Panc1 (cell line): ENCODE measurements at places on chromosomes 12 and 14. TPM values are rescaled to one million over a fixed set of nuclear protein-coding genes. Genes with fewer than 3 reads are reported as not detected.

DNA sequence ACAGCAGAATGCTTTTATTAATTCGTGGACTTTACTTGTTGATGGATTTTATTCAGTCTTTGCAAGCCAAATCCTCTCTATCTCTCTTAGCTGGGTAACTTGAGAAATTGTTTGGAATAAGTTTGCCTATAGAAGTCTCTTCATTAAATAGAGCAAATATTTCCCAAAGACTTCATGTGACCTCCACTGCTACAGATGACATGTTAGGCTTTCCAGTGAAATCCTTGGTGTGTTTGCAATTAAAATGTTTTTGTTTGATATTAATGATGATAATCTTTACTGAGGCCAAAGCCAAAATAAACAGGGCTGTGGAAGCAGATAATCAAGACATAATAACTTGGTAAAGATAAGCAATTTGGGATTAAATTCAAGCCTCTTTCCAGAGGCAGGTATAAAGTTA lies 4.4 kb downstream of the MYF6 start:
- H3K4me3 ChIP-seq = no peak overlapping the region
- no peak overlapping the region for H3K27ac ChIP-seq
- H3K36me3 ChIP-seq = no peaks in the 10 kb centered on the region
- H3K27me3 ChIP-seq = no peaks in the 10 kb centered on the region
- H3K4me1 ChIP-seq = no peaks in the 10 kb centered on the region; the same call in 1 of the 2 replicates
- no peak for DNase-seq

DNA sequence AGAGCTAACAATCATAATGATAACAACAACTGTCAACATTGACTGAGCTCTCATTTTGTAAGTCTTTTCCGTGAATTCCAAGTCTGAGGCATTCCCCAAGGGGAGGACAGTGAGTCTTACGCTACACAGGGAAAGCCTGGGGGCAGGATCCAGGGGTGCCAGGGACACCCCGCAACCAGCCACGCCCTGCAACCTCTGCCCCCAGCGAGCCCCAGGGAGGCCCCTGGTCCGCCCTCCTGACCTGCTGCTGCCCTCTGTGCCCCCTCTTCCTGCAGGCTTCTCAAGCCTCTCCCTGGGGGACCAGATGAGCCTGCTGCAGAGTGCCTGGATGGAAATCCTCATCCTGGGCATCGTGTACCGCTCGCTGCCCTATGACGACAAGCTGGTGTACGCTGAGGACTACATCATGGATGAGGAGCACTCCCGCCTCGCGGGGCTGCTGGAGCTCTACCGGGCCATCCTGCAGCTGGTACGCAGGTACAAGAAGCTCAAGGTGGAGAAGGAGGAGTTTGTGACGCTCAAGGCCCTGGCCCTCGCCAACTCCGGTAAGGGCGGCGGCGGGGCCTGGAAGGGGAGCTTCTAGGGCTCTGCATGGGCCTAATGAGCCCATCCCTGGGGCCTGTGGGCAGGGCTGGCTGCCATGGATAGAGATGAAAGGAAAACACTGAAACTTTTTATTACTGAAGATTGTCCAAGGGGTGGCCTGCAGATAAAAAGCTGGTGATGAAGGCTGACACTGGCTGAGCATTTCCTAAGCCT lies 115.4 kb downstream of the ESRRB start:
- no peak for DNase-seq
- no peak overlapping the region for H3K4me3 ChIP-seq
- no peaks in the 10 kb centered on the region for H3K36me3 ChIP-seq
- no peak overlapping the region for H3K27ac ChIP-seq
- H3K27me3 ChIP-seq = no peaks in the 10 kb centered on the region

- peaks cover 6% of the 10 kb centered on the region; the same call in 1 of the 2 replicates for H3K4me1 ChIP-seq
- H3K4me3 ChIP-seq = no peak overlapping the region
- peak overlapping the region; percentile 7; the same call in 1 of the 2 replicates for H3K27ac ChIP-seq
- peaks cover 32% of the 10 kb centered on the region for H3K36me3 ChIP-seq
Observed at GRCh38 chr12:105110851-105111250, 3.3 kb downstream of the WASHC4 start.

GRCh38 chr12:11457996-11458645 lies 62.8 kb upstream of the PRB2 start:
- DNase-seq = no peak
- no peak overlapping the region for H3K4me3 ChIP-seq
- H3K27ac ChIP-seq = no peak overlapping the region
- H3K4me1 ChIP-seq = no peaks in the 10 kb centered on the region

GRCh38 chr14:81329640-81330381 lies 70.3 kb downstream of the STON2 start:
- DNase-seq = no peak
- no peaks in the 10 kb centered on the region for H3K36me3 ChIP-seq
- H3K4me3 ChIP-seq = no peak overlapping the region
- peaks cover 2% of the 10 kb centered on the region; the same call in 1 of the 2 replicates for H3K27me3 ChIP-seq
- H3K4me1 ChIP-seq = no peaks in the 10 kb centered on the region

DNA sequence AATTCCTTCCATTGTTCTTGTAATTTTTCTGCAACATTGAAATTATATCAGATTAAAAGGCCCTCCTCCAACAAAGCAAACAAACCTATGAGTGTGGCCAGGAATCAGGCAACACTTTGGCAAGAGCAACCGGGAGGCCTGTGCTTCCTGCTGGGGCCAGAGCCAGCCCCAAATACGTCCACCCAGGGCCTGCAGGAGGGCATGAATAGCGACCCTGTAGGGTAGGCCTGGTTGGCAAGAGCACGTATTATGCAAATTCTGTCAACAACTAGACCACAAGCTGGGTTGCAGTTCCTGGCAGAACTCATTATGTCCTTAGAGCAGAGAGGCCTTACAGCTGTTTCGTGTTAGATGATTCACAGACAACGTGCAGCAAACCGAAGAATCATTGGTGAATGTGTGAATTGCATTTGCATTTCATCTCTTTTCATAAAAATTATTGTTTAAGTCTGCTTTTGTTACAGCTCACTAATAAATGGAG lies 26.9 kb upstream of the LGALS3 start:
- no peak overlapping the region; the same call in 1 of the 2 replicates for H3K4me3 ChIP-seq
- no peaks in the 10 kb centered on the region for H3K27me3 ChIP-seq
- peak; percentile 74 for DNase-seq
- H3K36me3 ChIP-seq = no peaks in the 10 kb centered on the region
- peak overlapping the region; percentile 96 for H3K27ac ChIP-seq
- H3K4me1 ChIP-seq = peaks cover 27% of the 10 kb centered on the region

DNA sequence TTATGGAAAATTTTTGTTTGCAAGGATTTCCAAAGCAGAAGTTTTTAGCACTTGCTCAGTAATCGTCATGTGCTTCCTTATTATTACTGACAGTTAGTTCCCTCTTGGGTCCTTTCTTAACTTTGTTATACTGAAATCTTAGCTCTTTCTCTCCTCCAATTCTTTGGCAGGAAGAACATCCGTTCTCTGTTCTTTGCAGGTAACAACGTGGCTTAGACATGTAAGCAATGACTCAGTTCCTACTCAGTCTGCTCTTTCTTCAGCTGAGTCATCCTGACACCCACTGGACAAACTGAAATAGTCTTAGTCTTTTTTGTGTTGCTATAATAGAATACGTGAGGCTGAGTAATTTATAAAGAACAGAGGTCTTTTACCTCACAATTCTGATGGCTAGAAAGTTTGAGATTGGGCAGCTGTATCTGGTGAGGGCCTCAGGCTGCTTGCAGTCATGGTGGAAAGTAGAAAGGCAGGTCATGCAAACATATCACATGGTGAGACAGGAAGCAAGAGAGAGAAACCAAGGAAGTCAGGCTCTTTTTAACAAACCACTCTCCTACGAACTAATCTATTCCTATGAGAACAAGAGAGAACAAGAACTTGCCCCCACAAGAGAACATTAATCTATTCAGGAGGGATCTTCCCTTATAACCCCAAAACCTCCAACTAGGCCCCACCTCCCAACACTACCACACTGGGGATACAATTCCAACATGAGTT lies 49.2 kb downstream of the TESPA1 start:
- no peak overlapping the region for H3K27ac ChIP-seq
- no peaks in the 10 kb centered on the region for H3K36me3 ChIP-seq
- no peaks in the 10 kb centered on the region for H3K27me3 ChIP-seq
- H3K4me3 ChIP-seq = no peak overlapping the region
- H3K4me1 ChIP-seq = no peaks in the 10 kb centered on the region

DNA sequence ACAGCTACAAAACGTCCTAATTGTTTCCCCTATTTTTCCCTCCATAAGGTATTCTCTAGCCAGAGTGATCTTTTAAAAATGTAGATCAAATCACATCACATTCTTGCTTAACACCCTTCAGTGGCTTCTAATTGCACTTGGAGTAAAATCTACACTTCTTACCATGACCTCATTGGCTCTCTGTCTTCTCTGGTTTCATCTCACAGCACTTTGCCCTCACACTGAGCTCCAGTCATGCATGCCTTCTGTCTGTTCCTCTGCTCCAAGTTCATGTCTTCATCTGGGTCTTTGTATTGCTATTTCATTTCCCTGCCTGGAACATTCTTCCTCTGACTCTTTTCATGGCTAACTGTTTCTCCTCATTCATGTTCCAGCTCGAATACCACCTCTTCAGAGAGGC lies 220.4 kb upstream of the GARIN6 start:
- H3K4me1 ChIP-seq = no peaks in the 10 kb centered on the region
- H3K36me3 ChIP-seq = no peaks in the 10 kb centered on the region
- no peaks in the 10 kb centered on the region for H3K27me3 ChIP-seq
- no peak for DNase-seq

DNA sequence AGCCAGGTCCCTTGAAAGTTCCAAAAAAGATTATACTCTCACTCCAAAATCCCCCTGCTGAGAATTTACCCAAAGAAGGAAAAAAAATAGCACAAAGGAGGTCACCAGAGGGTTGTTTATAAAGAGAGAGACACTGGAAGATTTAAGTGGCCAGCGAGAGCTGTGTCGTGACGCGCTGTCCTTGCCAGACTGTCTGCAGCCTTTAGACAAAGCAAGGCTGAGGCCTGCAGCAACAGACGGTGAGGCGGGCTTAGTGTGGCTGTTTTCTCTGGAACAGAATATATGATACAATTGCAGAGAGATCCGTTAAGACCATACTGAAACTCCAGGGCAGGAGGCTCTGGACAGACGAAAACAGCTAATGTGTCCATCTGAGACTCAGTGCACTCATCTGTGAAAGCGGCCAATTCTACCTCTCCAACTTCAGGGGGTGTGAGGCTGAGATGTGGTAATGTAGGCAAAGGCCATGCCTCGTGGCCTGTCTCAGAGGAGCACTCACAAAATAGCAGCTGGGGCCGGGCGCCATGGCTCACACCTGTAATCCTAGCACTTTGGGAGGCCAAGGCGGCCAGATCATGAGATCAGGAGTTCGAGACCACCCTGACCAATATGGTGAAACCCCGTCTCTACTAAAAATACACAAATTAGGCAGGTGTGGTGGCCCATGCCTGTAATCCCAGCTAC lies 36.2 kb downstream of the ANAPC7 start:
- H3K4me1 ChIP-seq = no peaks in the 10 kb centered on the region
- no peaks in the 10 kb centered on the region for H3K36me3 ChIP-seq
- H3K27me3 ChIP-seq = no peaks in the 10 kb centered on the region
- no peak overlapping the region for H3K27ac ChIP-seq
- no peak for DNase-seq
- H3K4me3 ChIP-seq = no peak overlapping the region

DNA sequence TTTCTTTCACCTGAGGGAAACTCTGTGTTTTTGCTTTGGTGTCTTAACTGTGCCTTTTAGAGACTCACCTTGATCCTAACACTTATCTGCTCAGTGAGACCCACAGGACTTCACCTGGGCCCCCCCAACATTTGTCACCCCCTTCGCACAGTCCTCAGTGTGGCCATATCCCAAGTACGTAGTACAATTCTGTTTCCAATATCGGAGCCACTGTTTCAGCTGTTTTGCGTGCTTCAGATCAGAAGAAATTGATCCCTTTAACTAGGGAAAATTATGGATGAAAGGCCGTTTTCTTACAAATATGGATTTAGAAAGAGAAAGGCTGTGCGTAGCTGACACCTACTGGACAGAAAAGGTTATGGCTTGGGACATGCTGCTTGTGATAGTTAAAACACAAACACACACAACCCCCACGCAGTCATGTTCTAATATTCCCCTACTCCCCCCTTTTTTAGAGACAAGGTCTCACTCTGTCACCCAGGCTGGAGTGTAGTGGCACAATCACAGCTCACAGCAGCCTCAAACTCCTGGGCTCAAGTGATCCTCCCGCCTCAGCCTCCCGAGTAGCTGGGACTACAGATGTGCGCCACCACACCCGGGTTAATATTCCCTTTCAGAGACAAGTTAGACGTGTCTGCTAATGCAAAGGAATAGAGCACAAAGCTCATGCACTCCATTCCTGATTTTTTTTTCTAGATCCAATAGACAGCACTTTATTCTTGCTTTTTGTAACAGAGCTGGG lies 3.6 kb upstream of the SLC7A8 start:
- peaks cover 3% of the 10 kb centered on the region; the same call in 1 of the 2 replicates for H3K36me3 ChIP-seq
- no peak overlapping the region for H3K4me3 ChIP-seq
- H3K4me1 ChIP-seq = no peaks in the 10 kb centered on the region; the same call in 1 of the 2 replicates
- H3K27ac ChIP-seq = no peak overlapping the region

- DNase-seq = no peak
- no peaks in the 10 kb centered on the region; the same call in 1 of the 2 replicates for H3K27me3 ChIP-seq
- H3K4me3 ChIP-seq = no peak overlapping the region
- H3K4me1 ChIP-seq = no peaks in the 10 kb centered on the region
Observed at GRCh38 chr12:131640525-131640924, 70.4 kb upstream of the SFSWAP start.

DNA sequence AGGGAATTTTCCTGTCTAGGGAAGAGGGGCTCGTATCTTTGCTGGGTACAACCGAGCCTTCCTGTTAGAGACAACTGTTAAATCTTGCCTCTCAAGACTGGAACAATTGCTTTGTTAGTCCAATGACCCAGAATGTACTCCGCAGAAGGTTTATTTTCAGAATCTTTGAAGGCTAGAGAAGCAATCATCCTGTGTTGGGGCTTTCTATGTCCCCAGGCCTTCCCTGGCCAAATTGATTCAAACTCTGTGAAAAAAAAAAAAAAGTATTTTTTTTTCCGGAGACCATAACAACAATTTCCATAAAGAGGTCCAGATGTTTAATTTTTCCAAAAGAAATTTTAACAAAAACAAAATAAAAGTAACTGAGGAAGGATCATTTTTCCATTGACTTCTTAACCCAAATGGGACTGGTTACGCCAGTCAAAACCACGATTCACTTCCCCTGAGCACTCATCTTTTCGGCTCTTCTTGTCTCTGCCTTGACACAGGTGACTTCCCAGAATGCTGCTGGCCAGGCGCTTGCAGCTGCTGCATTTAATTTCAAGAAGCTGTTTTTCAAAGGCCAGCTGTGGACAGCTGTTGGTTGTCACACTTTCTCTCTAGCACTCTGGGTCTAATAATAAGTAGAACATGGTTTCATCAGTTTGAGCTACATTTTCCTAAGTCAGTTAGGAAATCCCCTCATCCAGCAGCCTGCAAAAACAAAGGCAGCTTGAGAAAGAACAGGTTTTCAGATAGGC lies 81.6 kb upstream of the MANSC4 start:
- no peak overlapping the region for H3K27ac ChIP-seq
- no peaks in the 10 kb centered on the region for H3K36me3 ChIP-seq
- no peaks in the 10 kb centered on the region for H3K27me3 ChIP-seq
- no peak overlapping the region for H3K4me3 ChIP-seq
- DNase-seq = no peak

Gene ZBTB42
- total RNA-seq = 16.5 TPM

Gene VRTN
- not detected for total RNA-seq

Gene OAS3
- total RNA-seq = 33.3 TPM

Gene TMPRSS12
- not detected for total RNA-seq

Gene SCNN1A
- total RNA-seq = 17.1 TPM

Gene FOXA1
- 8.7 TPM for total RNA-seq

Gene TPPP2
- not detected for total RNA-seq

Gene SERPINA5
- 0.49 TPM for total RNA-seq

Gene OR6C74
- total RNA-seq = not detected

Gene KRT74
- total RNA-seq = not detected

Gene SERPINA12
- not detected for total RNA-seq
